ENCODE measurements at places on chromosomes 4 and X. TPM values are rescaled to one million over a fixed set of nuclear protein-coding genes. Genes with fewer than 3 reads are reported as not detected.

Gene PRDM8
- total RNA-seq: 10.1 TPM

Gene PACRGL
- total RNA-seq: 28.4 TPM

Gene PRRG1
- total RNA-seq: 7.7 TPM

Gene CACNA1F
- total RNA-seq: not detected

Gene CYP2U1
- total RNA-seq: 21.0 TPM

Gene ZNF141
- total RNA-seq: 12.9 TPM

Gene PDZD4
- 0.22 TPM for total RNA-seq

Gene SORCS2
- 1.5 TPM for total RNA-seq

Gene F11
- total RNA-seq: not detected

Gene PABPC1L2A
- not detected for total RNA-seq

Gene TRAM1L1
- 4.6 TPM for total RNA-seq

Gene HERC6
- 12.8 TPM for total RNA-seq

Gene TMSB15A
- total RNA-seq: 8.7 TPM

Gene SERTM2
- total RNA-seq: 1.9 TPM

Gene USP17L10
- not detected for total RNA-seq

Gene ADH6
- total RNA-seq: not detected

Gene XPNPEP2
- total RNA-seq: 0.25 TPM

Gene RPA4
- total RNA-seq: 1.00 TPM

Gene FAM149A
- 4.5 TPM for total RNA-seq

Gene STAP1
- total RNA-seq: not detected

Gene FGB
- total RNA-seq: not detected

Gene TIGD2
- 12.5 TPM for total RNA-seq
